Nasal cavity respiratory epithelium epithelial cell of viscerocranial mucosa (primary cell): ENCODE measurements at places on chromosomes 16 and 17. TPM values are rescaled to one million over a fixed set of nuclear protein-coding genes. Genes with fewer than 3 reads are reported as not detected.

The SEPTIN1 gene
- total RNA-seq = 0.07 TPM in 1 of 2 replicates, not detected in the other

The BAIAP3 gene
- total RNA-seq = 0.34 and 0.78 TPM in 2 replicates

The HSD11B2 gene
- 1.4 and 4.6 TPM in 2 replicates for total RNA-seq

The GRAP gene
- 0.14 TPM in 1 of 2 replicates, not detected in the other for total RNA-seq

The PTX4 gene
- not detected in 2 replicates for total RNA-seq

The BCO1 gene
- not detected in 2 replicates for total RNA-seq

The NFATC3 gene
- 11.6 and 16.2 TPM in 2 replicates for total RNA-seq

The DDX5 gene
- 321 and 704 TPM in 2 replicates for total RNA-seq

The C17orf107 gene
- 3.1 and 4.4 TPM in 2 replicates for total RNA-seq

The P3H4 gene
- total RNA-seq = 33.5 and 51.7 TPM in 2 replicates

The LAT gene
- under 0.01 and 0.36 TPM in 2 replicates for total RNA-seq

The HAS3 gene
- 41.0 and 203 TPM in 2 replicates for total RNA-seq

The UMOD gene
- not detected in 2 replicates for total RNA-seq

The ACSM2A gene
- not detected in 2 replicates for total RNA-seq

The INO80E gene
- 14.4 and 19.4 TPM in 2 replicates for total RNA-seq

The GAST gene
- total RNA-seq = 1.0 TPM in 1 of 2 replicates, not detected in the other

The PSMB10 gene
- 16.1 and 16.8 TPM in 2 replicates for total RNA-seq

The SDK2 gene
- 4.4 and 41.1 TPM in 2 replicates for total RNA-seq
